ENCODE measurements at places on chromosomes 4 and X. TPM values are rescaled to one million over a fixed set of nuclear protein-coding genes. Genes with fewer than 3 reads are reported as not detected.

DNA sequence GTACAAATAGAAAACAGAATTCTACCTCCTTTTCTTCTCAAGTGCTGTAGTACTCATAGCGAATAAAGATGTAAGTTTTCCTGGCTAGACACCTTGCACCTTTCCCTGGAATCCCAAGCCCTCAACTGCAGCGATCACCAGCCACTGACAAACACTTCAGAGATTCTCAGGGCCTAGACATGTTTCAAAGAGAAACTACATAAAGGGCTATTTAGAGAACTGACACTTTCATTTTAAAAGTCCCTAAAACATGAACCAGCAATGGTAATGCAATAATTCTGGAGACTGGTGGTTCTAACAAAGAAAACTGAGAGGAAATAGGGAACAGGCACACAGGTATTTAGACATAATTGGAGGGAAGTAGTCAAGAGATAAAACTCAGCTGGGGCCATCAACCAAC is 35.7 kb downstream of the FANCB start:
- peaks cover 47% of the 10 kb centered on the region for H3K4me1 ChIP-seq
- H3K27me3 ChIP-seq = no peaks in the 10 kb centered on the region
- no peak for DNase-seq
- no peak overlapping the region for H3K27ac ChIP-seq
- H3K36me3 ChIP-seq = peaks cover 26% of the 10 kb centered on the region

ZNF275 gene
- total RNA-seq = 11.0 TPM

DNA sequence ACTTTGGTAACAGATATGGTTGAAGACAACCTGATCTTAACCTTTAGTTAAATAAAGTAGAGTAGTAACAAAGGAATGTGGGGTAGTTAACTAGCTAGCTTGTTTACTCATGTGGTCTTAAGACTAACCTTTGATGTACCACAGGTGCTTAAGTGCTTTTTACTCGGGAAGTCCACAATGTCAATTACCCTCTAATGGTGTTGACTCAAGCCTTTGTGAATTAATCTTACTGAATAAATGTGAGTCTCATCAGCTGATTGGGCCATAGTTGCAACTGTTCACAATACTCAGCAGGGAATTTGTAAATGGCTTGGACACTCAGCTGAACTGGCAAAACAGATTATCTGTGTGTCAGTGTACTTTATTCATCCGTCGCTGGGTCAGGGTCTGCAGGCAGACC is 119.0 kb upstream of the UGT8 start:
- H3K27ac ChIP-seq = no peak overlapping the region
- H3K27me3 ChIP-seq = peaks cover 4% of the 10 kb centered on the region
- no peak overlapping the region for H3K4me3 ChIP-seq
- DNase-seq = no peak
- no peaks in the 10 kb centered on the region for H3K4me1 ChIP-seq
- H3K36me3 ChIP-seq = no peaks in the 10 kb centered on the region

DNA sequence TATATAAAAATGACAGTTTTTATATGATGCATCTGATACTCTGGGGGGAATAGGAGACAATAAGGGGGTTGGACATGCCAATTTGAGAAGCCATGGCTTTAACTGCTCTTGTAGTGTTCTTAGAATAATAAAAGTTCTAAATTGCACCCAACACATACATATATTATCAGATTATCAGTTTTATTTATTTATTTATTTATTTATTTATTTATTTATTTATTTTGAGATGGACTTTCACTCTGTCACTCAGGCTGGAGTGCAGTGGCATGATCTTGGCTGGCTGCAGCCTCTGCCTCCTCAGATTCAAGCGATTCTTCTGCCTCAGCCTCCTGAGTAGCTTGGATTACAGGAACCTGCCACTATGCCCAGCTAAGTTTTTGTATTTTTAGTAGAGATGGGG is 356.8 kb downstream of the TLL1 start:
- no peak overlapping the region for H3K27ac ChIP-seq
- H3K4me1 ChIP-seq = no peaks in the 10 kb centered on the region
- DNase-seq = no peak
- no peaks in the 10 kb centered on the region for H3K36me3 ChIP-seq
- no peaks in the 10 kb centered on the region for H3K27me3 ChIP-seq
- no peak overlapping the region for H3K4me3 ChIP-seq

DNA sequence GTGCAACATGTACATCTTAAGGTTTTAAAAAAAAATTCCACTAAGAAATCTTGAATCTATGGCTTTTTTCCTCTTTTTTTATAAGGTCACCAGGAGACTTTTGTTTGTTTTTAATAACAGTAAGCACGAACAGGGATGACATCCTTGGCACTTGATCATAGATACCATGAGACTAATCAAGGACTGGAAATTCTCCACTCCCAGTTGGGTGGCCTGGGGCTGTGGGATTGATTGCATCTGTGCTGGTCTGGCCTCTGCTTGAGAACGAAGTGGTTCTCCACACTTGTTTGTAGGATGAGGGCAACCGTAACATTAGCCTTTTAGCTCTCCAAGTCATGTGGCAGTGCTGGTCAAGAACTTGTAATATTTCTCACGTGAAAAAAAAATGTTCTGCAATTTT is 35.4 kb downstream of the SNX25 start:
- H3K4me1 ChIP-seq = peaks cover 50% of the 10 kb centered on the region
- DNase-seq = peak; percentile 23
- H3K27me3 ChIP-seq = no peaks in the 10 kb centered on the region
- peak overlapping the region; percentile 40 for H3K27ac ChIP-seq

- no peaks in the 10 kb centered on the region for H3K4me1 ChIP-seq
- no peak overlapping the region for H3K27ac ChIP-seq
- no peak for DNase-seq
- H3K4me3 ChIP-seq = no peak overlapping the region
- peaks cover 2% of the 10 kb centered on the region for H3K27me3 ChIP-seq
- H3K36me3 ChIP-seq = no peaks in the 10 kb centered on the region
Measured at GRCh38 chr4:9952415-9952950, 68.8 kb downstream of the SLC2A9 start.

- peaks cover 17% of the 10 kb centered on the region for H3K4me1 ChIP-seq
- peak; percentile 59 for DNase-seq
- peak overlapping the region; percentile 94 for H3K4me3 ChIP-seq
- peak overlapping the region; percentile 86 for H3K27ac ChIP-seq
- H3K36me3 ChIP-seq = no peaks in the 10 kb centered on the region
Measured at GRCh38 chrX:74422576-74423288, 1.4 kb downstream of the SLC16A2 start.

- H3K4me1 ChIP-seq = peaks cover 19% of the 10 kb centered on the region
- H3K4me3 ChIP-seq = no peak overlapping the region
- DNase-seq = peak; percentile 49
- H3K27me3 ChIP-seq = peaks cover 1% of the 10 kb centered on the region
Measured at GRCh38 chr4:111689214-111689613, 456.0 kb upstream of the FAM241A start.

GRCh38 chr4:71210823-71211222 is 128.0 kb upstream of the SLC4A4 start:
- no peaks in the 10 kb centered on the region for H3K27me3 ChIP-seq
- no peak overlapping the region for H3K4me3 ChIP-seq
- DNase-seq = no peak
- H3K36me3 ChIP-seq = peaks cover 14% of the 10 kb centered on the region

GRCh38 chrX:19462879-19463278 is 52.4 kb downstream of the MAP3K15 start:
- H3K36me3 ChIP-seq = no peaks in the 10 kb centered on the region
- no peaks in the 10 kb centered on the region for H3K4me1 ChIP-seq
- DNase-seq = no peak
- H3K4me3 ChIP-seq = no peak overlapping the region
- H3K27ac ChIP-seq = no peak overlapping the region

SAT1 gene
- total RNA-seq = 72.6 TPM

CT45A3 gene
- total RNA-seq = not detected

- no peak overlapping the region for H3K4me3 ChIP-seq
- no peak overlapping the region for H3K27ac ChIP-seq
- H3K36me3 ChIP-seq = peaks cover 5% of the 10 kb centered on the region
- no peak for DNase-seq
- peaks cover 1% of the 10 kb centered on the region for H3K27me3 ChIP-seq
Measured at GRCh38 chrX:12115377-12115776, 22.9 kb upstream of the FRMPD4 start.

DNA sequence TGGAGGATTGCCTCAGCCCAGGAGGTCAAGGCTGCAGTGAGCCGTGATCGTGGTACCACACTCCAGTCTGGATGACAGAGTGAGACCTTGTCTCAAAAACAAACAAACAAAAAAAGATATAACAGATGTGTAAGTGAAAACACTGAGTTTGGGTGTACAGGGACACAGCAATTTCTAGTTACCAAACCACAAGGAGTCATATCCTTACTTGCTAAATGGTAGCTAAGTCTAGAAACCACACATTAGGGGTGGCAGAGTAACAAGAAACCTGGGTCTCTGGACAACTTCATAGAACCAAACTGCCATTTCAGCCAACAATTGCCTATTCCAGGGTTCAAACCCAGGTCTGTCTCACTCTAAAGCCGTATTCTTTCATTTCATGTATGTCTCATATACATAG is 20.8 kb downstream of the PPEF2 start:
- no peaks in the 10 kb centered on the region for H3K36me3 ChIP-seq
- H3K4me1 ChIP-seq = peaks cover 5% of the 10 kb centered on the region
- DNase-seq = no peak
- H3K27me3 ChIP-seq = peaks cover 11% of the 10 kb centered on the region
- H3K4me3 ChIP-seq = no peak overlapping the region

DNA sequence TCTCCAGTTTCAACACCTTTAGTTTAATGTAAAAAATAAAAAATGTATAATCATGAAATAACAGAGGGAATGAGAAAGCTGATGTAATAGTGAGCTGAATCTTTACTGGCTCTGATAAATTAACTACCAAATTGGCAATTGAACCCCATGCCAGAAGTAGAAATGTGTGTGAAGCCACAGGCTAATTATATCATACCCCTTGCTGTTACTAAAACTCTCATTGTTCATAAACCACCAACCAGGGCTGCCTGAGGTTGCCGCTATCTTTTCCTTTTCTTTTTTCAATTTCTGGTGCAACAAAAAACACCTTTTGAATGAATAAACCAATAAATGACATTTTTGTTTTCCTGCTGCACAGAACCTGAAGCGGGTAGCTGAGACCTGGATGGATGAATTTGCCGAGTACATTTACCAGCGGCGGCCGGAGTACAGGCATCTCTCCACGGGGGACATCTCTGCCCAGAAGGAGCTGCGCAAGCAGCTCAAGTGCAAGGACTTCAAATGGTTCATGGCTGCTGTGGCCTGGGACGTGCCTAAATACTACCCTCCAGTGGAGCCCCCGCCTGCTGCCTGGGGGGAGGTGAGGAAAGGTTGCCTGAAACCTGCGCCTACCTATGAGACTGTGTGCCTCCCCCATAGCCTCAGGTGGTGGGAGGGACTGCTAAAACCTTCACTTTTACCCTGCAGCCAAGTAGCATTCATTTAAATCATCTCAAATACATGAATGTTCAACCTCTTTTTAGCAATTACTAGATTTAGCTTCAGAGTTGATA is 216.7 kb upstream of the GALNT7 start:
- no peak overlapping the region for H3K27ac ChIP-seq
- H3K36me3 ChIP-seq = no peaks in the 10 kb centered on the region
- no peak for DNase-seq

FDCSP gene
- total RNA-seq = not detected

PLP1 gene
- 0.76 TPM for total RNA-seq

- no peak overlapping the region for H3K27ac ChIP-seq
- H3K27me3 ChIP-seq = no peaks in the 10 kb centered on the region
- no peaks in the 10 kb centered on the region for H3K4me1 ChIP-seq
- DNase-seq = no peak
- H3K36me3 ChIP-seq = peaks cover 5% of the 10 kb centered on the region
- H3K4me3 ChIP-seq = no peak overlapping the region
Measured at GRCh38 chrX:53642337-53642736, 44.2 kb downstream of the HUWE1 start.

TRIM60 gene
- total RNA-seq = not detected

PDK3 gene
- 0.63 TPM for total RNA-seq

DNA sequence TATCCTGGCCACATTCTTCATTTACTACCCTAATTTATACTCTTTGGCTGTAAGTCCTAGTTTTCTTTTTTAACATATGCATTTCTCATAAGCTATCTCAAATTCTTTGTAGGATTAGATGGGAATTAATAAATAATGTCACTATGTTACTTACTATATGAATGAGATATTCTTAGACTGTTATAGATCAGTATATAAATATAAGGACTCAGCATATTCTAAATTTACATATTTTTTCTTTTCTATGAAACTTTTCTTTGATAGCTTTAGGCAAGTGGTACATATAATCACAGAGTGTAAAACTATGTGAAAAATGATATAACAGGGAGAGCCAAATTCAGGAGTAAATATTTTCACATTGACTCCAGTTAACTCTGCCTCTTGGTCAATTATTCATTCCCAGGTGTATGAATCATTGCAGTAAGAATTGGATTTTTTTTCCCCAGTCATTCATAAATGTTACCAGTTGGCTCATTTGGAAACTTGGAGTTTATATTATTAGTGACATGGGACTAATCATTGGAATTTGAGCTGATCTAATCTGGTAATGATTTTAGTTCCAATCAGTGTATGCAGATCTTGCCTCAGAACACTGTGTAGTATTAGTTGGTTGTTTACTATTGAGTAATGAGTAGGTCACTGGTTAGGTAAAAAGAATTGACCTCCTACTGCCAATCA is 25.3 kb downstream of the FHIP1A start:
- peaks cover 53% of the 10 kb centered on the region for H3K4me1 ChIP-seq
- peak overlapping the region; percentile 2 for H3K27ac ChIP-seq
- H3K36me3 ChIP-seq = no peaks in the 10 kb centered on the region
- DNase-seq = peak; percentile 60
- peaks cover 2% of the 10 kb centered on the region for H3K27me3 ChIP-seq
- no peak overlapping the region for H3K4me3 ChIP-seq

GPR50 gene
- not detected for total RNA-seq

- peaks cover 8% of the 10 kb centered on the region for H3K4me1 ChIP-seq
- H3K27ac ChIP-seq = no peak overlapping the region
- peak overlapping the region; percentile 87 for H3K4me3 ChIP-seq
- H3K36me3 ChIP-seq = no peaks in the 10 kb centered on the region
Measured at GRCh38 chrX:964831-965416, 247.5 kb downstream of the CRLF2 start.

Measured in HFFc6 (cell line).